ENCODE measurements at places on chromosomes 12 and 14.

DNA sequence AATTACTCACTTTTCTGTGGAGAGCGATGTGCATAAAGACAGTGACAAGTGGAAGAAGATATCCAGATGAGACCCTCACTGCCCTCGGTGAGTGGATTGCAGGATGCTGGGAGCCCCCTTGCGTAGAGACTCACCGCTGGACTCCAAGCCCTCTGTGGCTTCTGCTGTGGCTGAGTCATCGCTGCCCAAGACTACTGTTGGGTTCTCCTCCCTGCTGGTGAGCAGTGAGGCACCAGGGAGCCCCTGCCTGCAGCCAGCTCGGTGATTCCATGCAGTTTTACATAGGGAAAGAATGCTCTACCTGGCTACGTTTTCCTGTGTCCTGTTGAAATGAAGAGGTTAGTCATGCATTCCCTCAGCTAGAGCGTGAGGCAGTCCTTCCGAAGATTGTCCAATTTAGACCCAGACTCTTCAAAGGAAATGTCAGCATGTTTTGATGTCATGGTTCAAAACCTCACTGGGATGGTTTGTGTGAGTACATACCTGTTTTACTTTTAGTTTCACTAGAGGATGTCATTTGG, 28.2 kb downstream of the TRAF3 start:
- H3K27me3 ChIP-seq, result no peaks in the 10 kb centered on the region
- peak overlapping the region; percentile 99 for H3K27ac ChIP-seq
- peaks cover 28% of the 10 kb centered on the region for H3K36me3 ChIP-seq

DNA sequence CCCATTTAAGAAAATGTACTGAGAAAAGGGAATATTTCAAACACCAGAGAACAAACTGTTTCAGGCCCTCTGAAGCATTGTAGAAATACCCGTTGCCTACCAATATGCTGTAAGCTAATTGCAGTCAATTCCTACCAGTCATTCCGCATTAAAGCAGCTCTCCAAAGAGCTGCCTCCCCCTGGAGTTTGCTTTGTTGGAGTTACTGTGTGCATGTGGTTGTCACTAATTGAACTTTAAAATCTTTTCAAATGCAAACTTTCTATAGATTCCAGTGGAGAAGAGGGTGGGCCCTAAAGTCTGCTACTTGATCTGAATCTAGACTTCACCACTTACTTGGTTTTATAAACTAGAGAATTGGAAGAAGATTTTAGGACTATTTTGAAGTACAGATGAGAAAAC, 112.7 kb downstream of the PLXNC1 start:
- no peak overlapping the region for H3K27ac ChIP-seq
- peaks cover 19% of the 10 kb centered on the region for H3K36me3 ChIP-seq
- no peak overlapping the region for H3K4me3 ChIP-seq

DNA sequence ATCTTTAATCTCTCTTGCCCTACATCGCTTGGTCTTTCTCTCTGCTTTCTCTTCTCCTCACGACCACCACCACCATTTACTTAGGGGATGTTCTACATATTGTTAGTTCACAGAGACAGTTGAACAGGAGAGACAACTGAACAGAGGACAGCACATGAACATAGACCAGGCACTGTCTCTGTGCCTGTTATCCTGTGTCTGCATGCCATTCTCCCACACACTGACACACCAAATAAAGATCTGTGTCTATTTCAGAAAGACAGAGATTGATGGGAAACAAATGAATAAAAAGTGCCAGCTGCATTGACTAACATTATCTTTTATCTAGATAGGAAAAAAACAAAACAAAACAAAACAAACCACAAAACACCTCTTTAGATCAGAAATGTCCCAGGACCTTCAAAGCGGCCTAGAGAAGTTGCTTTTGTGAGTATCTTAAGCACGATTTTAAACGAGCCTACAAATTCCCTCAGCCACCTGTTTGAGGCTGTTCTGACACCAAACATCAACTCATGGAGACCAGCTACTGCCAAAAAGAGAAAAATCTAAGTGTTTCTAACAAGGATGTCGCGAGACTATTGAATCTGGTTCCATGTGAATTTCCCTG, 77.6 kb upstream of the PARP11 start:
- H3K4me3 ChIP-seq, result no peak overlapping the region
- H3K27ac ChIP-seq, result peak overlapping the region; percentile 63
- H3K36me3 ChIP-seq, result peaks cover 2% of the 10 kb centered on the region
- no peak for DNase-seq
- H3K4me1 ChIP-seq, result peaks cover 57% of the 10 kb centered on the region
- H3K27me3 ChIP-seq, result peaks cover 2% of the 10 kb centered on the region

GRCh38 chr14:21197418-21198205, 41.7 kb upstream of the OR5AU1 start:
- H3K27me3 ChIP-seq, result no peaks in the 10 kb centered on the region
- no peak overlapping the region for H3K4me3 ChIP-seq
- DNase-seq, result no peak
- H3K27ac ChIP-seq, result no peak overlapping the region

- H3K4me1 ChIP-seq, result peaks cover 16% of the 10 kb centered on the region
- H3K4me3 ChIP-seq, result no peak overlapping the region
- H3K36me3 ChIP-seq, result no peaks in the 10 kb centered on the region
- no peak overlapping the region for H3K27ac ChIP-seq
Measured at GRCh38 chr14:103830511-103831270, 16.7 kb downstream of the PPP1R13B start.

GRCh38 chr12:89098441-89099112, 253.7 kb downstream of the DUSP6 start:
- H3K36me3 ChIP-seq, result no peaks in the 10 kb centered on the region
- no peak overlapping the region for H3K27ac ChIP-seq
- DNase-seq, result no peak
- H3K27me3 ChIP-seq, result no peaks in the 10 kb centered on the region
- H3K4me1 ChIP-seq, result peaks cover 2% of the 10 kb centered on the region

- peak overlapping the region; percentile 20 for H3K4me3 ChIP-seq
- peaks cover 96% of the 10 kb centered on the region for H3K4me1 ChIP-seq
- no peaks in the 10 kb centered on the region for H3K27me3 ChIP-seq
Measured at GRCh38 chr12:44833561-44833960, 42.6 kb downstream of the NELL2 start.

DNA sequence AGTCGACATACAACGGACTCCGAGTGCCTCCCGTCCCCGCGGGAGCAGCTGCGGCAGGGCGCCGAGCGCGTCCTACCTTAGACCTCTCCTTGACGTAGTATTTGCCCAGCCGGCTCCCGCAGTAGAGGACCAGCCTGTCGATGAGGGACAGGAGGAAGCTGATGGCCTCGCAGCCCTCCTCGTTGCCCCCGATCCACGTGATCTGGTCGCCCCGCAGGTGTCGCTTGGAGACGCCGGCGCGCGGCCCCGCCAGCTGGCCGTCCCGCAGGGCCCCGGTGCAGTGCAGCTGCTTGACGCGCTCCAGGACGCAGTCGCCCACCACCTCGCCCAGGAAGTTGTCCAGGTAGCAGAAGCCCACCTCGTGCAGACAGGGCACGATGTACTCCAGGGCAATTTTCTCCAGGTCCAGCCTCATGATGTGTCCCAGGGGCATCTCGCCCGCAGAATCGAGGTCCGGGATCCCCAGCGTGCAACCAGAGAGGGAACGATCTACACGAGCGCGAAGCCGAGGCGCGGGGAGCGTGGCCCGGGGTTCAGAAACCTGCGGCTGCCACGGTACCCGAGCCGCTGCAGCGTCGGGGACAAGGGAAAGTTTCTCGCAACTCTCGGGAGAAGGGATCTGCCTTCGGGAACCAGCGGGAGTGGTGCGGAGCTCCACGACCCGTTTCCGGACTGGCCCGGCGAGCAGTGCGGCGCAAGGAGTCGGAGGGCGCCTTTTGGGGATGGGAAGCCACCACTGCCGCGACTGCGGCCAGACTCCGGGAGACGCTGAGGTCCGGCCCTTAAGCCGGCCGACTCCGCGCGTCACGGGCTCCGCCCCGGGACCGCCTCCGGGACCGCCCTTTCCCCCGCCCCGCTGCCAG, at the start of gene EGLN3:
TSS of gene EGLN3 (minus strand) at position 755 of the 863 bp plus-strand sequence. CDS start at position 433, 322 bp downstream.
- DNase-seq, result peak; percentile 78
- H3K27me3 ChIP-seq, result peaks cover 51% of the 10 kb centered on the region
- peaks cover 30% of the 10 kb centered on the region for H3K4me1 ChIP-seq
- H3K27ac ChIP-seq, result no peak within 1 kb of the TSS
- no peaks in the 10 kb centered on the region for H3K36me3 ChIP-seq
- H3K4me3 ChIP-seq, result peak within 1 kb of the TSS; percentile 81

DNA sequence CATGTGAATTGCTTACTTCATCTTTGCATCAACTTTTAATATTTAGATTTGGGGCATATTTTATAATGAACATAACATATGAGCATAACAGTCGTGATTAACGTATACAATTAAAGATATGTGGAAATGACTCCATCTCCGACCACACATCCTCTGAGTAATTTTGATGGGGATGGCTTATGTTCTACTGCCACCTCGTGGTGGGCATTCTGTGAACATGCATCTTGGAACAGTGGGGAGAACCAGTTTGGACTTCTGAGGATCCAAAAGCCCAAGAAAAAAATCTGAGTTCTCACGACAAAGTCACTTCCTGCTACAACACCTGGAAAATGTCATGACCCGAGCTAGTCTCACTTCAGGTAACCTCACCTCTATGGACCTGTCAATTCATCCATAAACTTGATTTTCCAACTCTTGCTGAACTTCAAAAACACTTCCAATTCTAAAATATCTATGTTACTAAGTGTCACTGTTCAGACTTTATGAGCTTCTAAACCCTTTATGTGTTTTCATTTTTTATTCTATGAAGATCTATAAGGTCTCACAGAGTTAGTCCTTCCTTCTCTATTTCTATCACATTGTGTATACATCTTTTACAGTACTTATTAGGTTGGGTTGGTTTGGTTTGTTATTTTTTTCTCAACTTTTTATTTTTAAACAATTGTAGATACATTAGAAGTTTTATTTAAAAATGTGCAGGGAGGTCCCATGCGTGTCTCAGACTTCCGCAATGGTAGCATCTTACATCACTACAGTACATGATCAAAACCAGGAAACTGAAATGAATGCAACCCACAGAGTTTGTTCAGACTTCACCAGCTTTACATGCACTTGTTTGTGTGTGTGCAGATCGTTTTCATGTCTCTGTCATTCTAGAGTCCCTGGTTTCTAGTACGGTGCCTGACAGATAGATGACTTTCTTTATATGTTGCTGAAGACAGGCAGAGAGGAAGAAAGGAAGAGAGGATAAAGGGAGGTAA, 38.2 kb upstream of the STAB2 start:
- H3K27ac ChIP-seq, result no peak overlapping the region
- no peak overlapping the region for H3K4me3 ChIP-seq
- peaks cover 5% of the 10 kb centered on the region for H3K4me1 ChIP-seq
- peak; percentile 77 for DNase-seq

DNA sequence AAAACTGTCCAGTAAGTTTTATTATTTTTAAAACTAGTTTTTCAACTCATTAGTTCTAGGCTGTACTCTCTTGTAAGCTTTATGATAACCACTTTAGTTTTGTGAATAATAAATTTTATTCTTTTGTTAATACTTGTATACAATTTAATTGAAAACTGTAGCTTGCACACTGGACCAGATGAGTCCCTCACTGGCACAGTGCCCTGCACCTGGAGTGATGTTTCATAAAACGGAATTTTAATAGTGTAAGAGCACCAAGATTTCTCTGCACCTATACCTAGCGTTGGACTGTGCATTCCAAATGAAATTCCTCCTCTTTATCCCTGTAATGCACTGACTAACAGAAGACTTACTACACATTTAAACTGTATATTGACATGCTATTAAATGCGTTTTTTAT, 80.8 kb downstream of the PRIMA1 start:
- H3K27ac ChIP-seq, result no peak overlapping the region
- peaks cover 3% of the 10 kb centered on the region for H3K27me3 ChIP-seq
- no peaks in the 10 kb centered on the region for H3K4me1 ChIP-seq
- DNase-seq, result no peak

DNA sequence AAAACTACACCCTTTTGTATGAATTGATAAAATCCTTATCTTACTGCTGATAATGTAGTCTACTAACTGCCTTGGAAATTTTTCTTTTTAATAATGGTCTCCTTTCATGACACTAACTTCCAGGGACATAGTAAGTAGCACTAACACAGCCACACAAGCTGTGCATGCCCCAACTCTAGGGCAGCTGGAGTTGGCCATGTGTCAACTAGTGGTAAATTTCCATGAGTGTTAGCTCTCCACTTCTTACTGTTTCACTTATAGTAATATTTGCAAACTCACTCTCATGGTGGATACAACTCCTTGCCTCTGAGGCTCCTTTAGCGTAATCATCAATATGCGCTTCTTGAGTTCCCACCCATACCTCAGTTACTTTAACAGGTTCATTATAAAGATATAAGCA, 38.0 kb downstream of the LGR5 start:
- no peak overlapping the region for H3K27ac ChIP-seq
- DNase-seq, result no peak
- no peaks in the 10 kb centered on the region for H3K36me3 ChIP-seq
- no peak overlapping the region for H3K4me3 ChIP-seq
- no peaks in the 10 kb centered on the region for H3K27me3 ChIP-seq
- H3K4me1 ChIP-seq, result no peaks in the 10 kb centered on the region

GRCh38 chr14:44795725-44796124, 166.0 kb downstream of the KLHL28 start:
- DNase-seq, result no peak
- H3K27me3 ChIP-seq, result peaks cover 5% of the 10 kb centered on the region
- H3K4me3 ChIP-seq, result no peak overlapping the region
- H3K36me3 ChIP-seq, result no peaks in the 10 kb centered on the region
- no peaks in the 10 kb centered on the region for H3K4me1 ChIP-seq

- H3K27ac ChIP-seq, result no peak overlapping the region
- peaks cover 36% of the 10 kb centered on the region for H3K36me3 ChIP-seq
- DNase-seq, result no peak
- H3K27me3 ChIP-seq, result no peaks in the 10 kb centered on the region
- H3K4me1 ChIP-seq, result peaks cover 13% of the 10 kb centered on the region
- H3K4me3 ChIP-seq, result no peak overlapping the region
Measured at GRCh38 chr12:108849660-108850059, 7.7 kb downstream of the SSH1 start.

GRCh38 chr14:67232621-67233020, 8.6 kb upstream of the PALS1 start:
- H3K27me3 ChIP-seq, result peaks cover 1% of the 10 kb centered on the region
- H3K4me3 ChIP-seq, result no peak overlapping the region
- no peak overlapping the region for H3K27ac ChIP-seq
- H3K36me3 ChIP-seq, result no peaks in the 10 kb centered on the region
- H3K4me1 ChIP-seq, result no peaks in the 10 kb centered on the region

All from activated naive CD8-positive, alpha-beta T cell treated with anti-CD3 and anti-CD28 coated beads, Interleukin-2, amount 50 U/mL, for 24 hours (primary cell).